ENCODE measurements at places on chromosomes 13 and 19.
A peak's percentile ranks its signal among the peaks of the same experiment; 100 is the strongest.

- no peak for DNase-seq
These were observed 378.3 kb downstream of the GPC5 start for GRCh38 chr13:91776611-91777193.

GRCh38 chr13:73984201-73984600, 150.0 kb downstream of the KLF12 start:
- no peak for DNase-seq

- peak; percentile 93 for DNase-seq
These were observed 12.4 kb downstream of the TMEM143 start for GRCh38 chr19:48351341-48351752.

DNA sequence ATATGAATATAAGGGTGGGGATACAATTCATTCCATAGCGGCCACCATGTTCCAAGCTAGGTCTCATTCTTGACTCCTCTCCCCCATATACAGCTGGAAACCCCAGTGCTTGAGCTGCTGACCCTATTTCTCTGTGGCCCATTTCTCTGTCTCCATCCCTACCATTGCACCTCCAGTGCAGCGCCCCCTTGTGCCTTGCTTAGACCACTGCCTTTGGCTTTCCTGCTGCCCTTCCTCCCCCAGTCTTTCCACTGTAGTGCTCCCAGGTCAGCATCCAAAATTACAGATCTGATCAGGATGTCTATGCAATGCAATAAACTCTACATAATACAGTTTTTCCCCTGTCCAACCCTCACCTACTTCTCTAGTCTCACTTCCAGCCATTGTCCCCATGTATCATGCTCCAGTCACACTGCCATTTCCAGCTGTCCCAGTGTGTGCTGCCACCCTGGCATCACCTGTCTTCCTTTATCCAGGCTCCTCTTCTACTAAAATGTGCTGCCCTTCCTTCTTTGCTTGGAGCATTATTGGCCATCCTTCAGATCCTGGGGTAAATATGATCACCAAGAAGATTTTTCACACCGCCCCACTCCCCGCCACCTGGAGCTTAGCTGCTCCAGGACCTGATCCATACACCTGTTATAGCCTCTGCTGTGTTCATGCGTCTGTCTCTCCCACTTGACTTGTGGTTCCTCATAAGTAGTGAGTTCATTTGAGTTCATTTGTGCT, 199.4 kb upstream of the IPO5 start:
- DNase-seq = no peak

DNA sequence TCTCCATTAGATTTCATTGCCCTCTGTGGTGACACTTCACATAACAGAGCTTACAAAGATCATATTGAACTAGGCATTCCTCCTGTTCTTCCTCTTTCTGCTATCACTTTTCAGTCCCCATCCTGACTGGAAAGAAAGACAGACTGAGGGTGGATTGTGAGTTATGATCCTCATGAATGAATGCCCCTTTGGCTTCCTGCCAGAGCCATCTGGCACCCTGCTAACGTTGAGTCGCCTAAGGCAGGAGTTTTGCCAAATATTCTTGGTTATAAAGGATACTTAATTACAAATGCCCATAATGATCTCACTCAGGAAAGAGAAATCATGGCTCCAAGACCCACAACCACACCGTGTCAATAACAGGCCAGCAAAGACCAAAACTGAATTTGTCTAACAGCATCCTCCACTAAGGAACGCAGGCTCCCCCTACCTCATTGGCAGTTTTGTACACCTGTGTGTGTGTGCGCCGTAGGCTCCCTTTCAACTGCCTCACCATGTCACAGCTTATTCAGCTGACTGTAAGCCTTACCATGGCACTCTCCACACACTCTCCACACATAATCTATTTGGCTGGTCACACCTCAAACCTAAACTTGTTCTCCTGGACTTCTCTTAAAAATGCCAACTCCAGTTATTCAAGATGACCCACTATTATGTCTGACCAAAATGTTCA, 15.5 kb downstream of the ZNF211 start:
- no peak for DNase-seq

DNA sequence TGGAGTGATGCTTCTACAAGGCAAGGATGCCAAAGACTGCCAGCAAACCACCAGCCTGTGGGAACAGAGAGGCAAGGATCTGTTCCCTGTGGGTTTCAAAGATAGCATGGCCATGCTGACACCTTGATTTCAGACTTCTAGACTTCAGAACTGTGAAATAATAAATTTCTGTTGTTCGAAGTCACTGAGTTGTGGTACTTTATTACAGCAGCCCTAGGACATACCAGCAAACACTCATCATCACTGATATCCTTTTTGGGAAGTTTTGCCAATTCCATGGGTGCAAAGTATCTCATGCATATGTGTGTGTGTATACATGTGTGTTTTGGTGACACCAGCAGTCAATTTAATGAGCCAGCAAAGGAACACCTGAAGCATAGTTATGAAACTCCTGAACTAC, 21.0 kb downstream of the LMO7 start:
- no peak for DNase-seq

DNA sequence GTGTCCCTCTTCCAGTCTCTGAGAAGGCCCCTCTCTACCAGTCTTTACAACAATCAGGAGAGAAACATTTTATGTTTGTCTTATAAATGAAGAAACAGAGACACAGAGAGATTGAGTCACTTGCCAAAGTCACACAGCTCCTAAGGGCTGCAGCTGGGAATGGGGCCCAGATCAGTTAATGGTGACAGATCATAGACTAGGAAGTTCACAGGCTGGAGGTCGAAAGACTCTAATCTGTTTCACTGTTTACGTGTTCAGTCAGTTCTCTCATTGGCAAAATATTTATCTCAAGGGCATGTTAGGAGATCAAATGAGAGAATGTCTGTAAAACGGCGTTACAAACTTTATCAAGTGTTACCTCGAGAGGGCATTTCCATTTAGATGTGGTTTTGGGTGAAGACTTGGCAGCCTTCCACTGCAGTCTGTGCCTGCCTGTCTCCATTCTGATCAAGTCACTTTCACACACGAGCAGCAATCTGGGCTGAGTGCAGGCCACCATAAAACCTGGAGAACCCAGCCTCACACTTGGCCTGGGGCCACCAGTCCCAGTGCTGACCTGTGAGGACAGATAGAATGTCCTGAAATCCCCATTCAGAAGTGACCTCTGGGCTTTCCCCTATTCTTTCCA, 65.1 kb downstream of the SIAH3 start:
- DNase-seq = no peak

GRCh38 chr19:7265963-7266362, 28.3 kb downstream of the INSR start:
- DNase-seq = no peak

GRCh38 chr13:113860665-113861432, 3.0 kb downstream of the GAS6 start:
- DNase-seq = peak; percentile 55

DNA sequence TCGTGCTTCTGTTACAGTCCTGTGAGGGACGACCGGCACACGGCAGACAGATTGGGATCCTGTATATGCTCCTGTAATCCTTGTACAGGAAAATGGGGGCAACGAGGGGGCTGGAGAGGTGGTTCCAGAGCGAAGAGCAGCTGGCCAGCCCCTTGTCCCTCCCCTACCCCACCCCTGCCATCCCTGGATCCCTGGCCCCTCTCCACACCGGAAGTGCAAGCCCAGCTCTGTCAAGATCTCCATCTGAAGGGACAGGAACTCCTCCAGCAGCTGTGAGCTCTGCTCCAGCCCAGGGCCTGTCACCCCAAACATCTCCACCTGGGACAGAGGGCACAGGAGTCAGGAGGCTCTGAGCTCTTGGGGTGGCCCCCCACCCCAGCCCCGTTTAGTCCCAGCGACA, 5.5 kb upstream of the CCER2 start:
- DNase-seq = no peak

DNA sequence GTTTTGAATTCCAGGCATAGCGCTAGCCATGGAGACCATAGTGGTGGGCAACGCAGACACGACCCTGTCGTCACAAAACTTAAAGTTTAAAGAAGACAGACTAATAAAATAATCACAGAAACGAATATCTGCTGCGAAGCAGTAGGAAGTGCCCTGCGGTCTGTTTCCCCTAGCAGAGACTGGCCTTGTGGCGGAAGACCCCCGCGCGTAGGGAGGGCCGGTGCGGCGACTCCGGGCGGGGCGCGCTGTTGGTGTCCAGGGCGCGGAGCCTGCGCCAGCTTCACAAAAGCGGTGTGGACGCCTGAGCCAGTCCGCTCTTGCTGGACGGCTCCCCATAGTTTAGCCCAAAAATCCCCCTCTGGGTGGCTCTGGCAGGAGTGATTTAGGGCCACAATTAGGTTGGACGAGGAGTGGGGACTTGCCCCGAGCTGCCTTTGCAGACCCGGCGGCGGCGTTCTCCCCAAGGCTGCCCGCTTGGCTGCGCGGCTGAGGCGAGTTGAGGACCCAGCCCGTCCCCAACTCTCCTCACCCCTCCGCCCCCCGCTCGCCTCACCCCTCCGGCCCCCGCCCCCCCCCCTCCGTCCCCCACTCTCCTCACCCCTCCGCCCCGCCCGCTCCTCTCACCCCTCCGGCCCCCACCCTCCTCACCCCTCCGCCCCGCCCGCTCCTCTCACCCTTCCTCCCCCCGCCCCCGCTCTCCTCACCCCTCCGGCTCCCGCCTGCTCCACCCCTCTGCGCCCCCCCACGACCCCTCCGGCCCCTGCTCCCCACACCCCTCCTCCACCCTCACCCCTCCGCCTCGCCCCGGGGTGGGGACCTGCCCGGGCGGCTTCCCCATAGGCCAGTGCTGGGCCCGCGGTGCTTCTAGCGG, 14.2 kb upstream of the LATS2 start:
- DNase-seq = peak; percentile 70

DNA sequence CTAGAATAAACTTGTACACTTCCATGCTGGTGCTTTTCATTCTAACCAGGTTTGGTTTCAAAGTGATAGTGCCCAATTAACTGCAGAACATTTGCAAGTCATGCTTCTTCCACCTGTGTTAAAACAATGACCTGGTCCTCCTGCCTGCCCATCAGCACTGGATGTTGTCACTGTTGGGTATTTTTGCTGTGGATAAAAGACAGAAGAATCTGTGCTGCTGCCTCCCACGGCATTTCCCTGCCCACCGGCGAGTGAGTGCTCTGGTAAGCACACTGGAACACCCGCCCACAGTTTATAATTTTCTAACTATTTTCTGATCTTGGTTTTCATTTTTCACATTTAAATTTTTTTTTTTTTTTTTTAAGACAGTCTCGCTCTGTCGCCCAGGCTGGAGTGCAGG, 2.3 kb upstream of the AKAP8 start:
- DNase-seq = no peak

DNA sequence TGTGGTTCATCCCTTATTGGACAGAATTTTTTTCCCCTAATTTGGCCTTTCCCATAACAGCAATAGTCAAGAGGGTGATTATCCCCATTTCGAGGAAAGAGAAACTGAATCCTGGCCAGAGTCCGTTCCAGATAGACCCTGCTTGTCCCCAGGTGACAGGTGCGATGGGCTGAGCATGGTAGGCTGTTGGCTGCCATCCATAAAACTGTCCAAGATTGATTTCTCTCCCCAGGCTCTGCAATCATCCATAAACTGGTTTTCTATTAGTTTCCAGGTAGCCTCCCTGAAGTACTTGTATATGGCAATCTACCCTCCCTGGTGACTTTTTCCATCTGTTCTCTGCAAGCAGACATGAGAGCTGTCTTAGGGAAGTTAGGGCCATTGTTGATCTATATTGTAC, 25.4 kb downstream of the SERP2 start:
- DNase-seq = no peak

GRCh38 chr19:2113439-2114211, 16.9 kb downstream of the IZUMO4 start:
- DNase-seq = no peak

DNA sequence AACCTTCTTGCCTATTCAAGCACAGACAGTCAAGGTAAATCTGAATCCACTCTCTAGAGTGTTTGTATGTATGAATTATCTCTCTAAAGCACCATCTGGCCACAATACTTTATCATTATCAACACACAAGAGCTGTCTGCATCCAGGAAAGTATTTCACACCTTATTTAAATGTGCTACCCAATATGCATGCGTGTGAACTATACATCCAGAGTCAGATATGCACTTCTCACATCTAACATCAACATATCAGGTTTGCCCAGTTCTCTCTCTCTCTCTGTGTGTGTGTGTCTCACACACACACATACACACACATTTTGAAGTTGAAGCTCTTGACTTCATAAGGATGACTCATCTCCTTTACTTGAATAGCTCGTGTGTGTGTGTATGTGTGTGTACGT, 697.5 kb upstream of the PCDH20 start:
- no peak for DNase-seq

DNA sequence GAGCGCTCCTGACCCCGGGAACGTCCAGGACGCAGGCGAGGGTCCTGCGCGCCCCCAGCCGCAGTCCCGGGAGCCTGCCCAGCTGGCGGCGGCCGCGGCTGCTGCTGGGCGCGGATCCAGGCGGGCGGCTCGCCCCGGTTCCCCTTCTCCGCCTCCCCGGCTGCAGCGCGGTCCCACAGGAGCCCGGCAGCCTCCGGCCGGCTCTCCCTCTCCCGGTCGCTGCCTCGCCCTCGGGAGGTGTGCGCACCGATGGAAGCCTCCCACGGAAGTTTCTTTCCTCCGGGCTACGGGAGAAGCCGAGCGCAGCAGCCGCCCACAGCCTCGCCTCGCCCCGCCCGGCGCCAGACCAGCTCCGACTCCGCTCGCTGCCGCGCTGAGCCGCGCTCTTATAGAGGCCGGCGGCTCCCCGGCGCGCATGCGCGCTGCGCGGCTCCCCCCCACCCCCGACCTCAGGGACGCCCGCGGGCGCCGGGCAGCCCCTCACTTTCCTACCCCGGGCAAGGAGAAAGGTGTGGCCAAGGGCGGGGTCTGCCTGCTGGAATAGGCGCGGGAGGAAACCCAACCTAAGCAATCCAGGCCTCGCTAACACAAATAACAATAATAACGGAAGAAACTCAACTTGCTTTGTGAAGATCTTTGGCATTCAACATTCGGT, at the start of gene SHISA2:
Gene SHISA2, minus strand, starts transcription at position 360 of the 655 bp plus-strand sequence. CDS start 1,041 bp downstream, outside the sequence.
- DNase-seq = peak; percentile 83

DNA sequence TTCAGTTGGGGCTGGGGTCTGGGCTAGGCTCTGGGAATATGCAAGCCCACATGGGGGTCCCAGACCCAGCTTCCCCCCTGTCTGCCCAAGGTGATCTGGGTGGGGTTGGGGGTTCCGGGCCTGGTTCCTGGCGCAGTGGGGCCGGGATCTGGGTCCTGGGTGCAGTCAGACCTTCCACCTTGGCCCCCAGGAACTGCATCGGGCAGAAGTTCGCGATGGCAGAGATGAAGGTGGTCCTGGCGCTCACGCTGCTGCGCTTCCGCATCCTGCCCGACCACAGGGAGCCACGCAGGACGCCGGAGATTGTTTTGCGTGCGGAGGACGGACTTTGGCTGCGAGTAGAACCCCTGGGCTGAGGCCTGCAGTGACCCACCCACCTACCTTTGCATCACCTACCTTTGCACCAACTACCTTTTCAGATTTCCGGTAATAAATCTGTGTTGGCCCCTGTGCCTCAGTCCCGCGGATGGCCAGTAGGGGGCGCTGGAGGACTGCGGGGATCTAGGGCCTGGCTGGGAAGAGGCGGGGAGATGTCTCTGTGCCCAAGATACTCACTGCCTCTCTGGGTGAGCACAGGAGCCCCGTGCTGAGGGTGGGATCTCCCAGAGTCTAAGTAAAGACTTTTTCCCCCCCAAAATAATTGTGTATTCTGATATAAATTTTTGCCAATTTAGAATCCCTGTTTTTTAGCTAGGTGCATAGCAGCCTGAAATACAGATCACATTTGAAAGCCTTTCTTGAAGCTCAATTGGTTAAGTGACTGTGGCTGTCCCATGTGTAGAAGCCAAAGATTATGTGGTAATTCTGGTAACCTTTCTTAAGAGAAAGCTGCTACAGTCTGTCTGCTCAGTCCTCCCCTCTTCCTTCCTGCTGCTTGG, 11.5 kb upstream of the CYP4F3 start:
- DNase-seq = peak; percentile 99

GRCh38 chr13:80458543-80458942, 117.6 kb upstream of the SPRY2 start:
- DNase-seq = no peak
